GM23338 (cell line): ENCODE measurements at places on chromosomes 1 and 21. TPM values are rescaled to one million over a fixed set of nuclear protein-coding genes. Genes with fewer than 3 reads are reported as not detected.
A peak's percentile ranks its signal among the peaks of the same experiment; 100 is the strongest.

The LDLRAD1 gene
- not detected in 2 replicates for polyA plus RNA-seq

The TRIM58 gene
- polyA plus RNA-seq: 1.6 and 2.4 TPM in 2 replicates

The NKAIN1 gene
- polyA plus RNA-seq: 14.7 and 18.1 TPM in 2 replicates

The TAS1R1 gene
- 0.19 TPM in 1 of 2 replicates, not detected in the other for polyA plus RNA-seq

The SLFNL1 gene
- polyA plus RNA-seq: 0.19 and 0.29 TPM in 2 replicates

The FAM177B gene
- not detected in 2 replicates for polyA plus RNA-seq

The NTRK1 gene
- polyA plus RNA-seq: 0.23 and 0.45 TPM in 2 replicates

DNA sequence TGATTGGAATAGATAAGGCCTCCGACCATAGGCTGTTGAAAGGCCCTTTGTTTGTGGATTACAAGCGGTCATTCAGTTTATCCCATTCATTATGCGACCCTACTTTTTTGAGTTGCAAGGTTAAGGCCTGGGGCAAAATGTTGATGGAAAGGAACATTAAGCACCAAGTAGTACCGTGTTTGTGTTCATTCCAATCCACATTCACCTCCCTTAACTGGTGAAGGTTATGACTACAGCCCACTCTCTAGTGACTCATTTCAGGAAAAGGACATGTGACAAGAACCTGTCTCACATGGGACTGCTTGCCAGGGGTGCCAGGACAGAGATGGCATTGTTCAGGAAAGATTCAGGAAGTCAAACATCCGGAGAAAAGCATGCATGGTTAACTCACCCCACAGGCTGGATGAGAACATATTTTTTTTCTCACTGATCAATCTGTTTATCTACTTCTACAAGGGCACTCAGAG lies 81.6 kb downstream of the CD58 start:
- DNase-seq: no peak

GRCh38 chr1:231485029-231485784 lies 43.3 kb upstream of the TSNAX start:
- DNase-seq: no peak

- no peak for DNase-seq
Observed at GRCh38 chr1:27142464-27142863, 12.5 kb downstream of the SLC9A1 start.

- DNase-seq: no peak
Observed at GRCh38 chr1:41576206-41576605, 91.7 kb upstream of the EDN2 start.

GRCh38 chr21:45698493-45699184 lies 55.1 kb downstream of the PCBP3 start:
- DNase-seq: no peak

DNA sequence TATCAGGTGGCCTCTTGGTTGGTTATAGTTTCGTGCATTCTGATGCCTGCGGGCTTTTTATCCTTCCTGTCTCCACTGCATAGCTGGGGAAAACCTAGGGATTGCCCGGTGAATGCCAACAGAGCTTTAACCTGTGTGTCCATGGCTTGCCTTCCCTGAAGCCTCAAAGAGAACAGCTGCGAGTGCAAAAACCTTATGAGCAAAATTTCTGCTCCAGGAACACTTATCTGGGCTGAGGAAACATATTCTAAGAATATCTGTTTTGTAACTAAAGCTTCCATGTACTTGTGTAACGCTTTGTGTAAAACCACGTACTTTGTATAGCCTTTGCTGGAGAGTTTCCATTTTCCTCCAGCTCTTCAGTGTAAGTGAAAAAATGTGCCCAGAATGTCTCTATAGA lies 7.2 kb downstream of the CNST start:
- DNase-seq: no peak

DNA sequence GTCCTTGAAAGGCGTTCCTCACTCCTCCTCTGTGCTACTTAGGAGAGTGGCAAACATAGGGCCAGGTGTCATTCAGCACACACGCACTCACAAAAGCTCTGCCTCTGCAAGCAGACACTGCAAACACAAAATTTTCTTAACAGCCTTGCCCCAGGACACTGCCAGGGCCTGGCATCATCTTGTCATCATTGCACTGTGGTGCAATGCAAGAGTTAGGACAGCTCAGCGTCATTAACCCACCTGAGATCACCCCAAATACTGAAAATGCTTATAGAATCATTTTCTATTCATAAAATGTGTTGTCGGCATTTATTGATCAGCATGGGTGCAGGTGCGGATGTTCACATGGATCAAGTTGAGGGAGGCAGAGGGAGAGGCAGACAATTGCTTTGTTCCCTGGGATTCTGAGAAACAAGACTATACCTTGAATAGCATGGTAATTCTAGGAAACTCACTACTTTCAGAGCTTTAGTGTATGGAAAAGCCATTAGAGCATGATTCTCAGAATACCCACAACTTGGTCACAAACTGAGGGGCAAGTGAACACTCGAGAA lies 3.0 kb downstream of the ADAM30 start:
- no peak for DNase-seq

- DNase-seq: no peak
Observed at GRCh38 chr21:42583477-42584295, 69.7 kb upstream of the PDE9A start.

DNA sequence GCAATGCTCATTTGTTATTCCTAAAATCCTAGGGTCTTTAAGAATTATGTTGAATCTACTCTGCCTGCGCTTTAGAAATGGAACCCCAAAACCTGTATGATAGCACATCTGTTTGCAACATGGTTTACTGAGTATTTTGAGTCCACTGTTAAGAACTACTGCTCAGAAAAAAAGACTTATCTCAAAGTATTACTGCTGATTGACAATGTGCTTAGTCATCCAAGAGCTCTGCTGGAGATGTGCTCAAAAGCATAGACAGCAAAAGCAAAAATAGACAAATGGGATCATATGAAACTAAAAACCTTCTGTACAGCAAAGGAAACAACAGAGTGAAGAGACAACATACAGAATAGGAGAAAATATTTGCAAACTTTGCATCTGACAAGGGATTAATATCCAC lies 107.0 kb downstream of the CTH start:
- DNase-seq: no peak

GRCh38 chr1:231890791-231891190 lies 264.2 kb downstream of the DISC1 start:
- DNase-seq: no peak

DNA sequence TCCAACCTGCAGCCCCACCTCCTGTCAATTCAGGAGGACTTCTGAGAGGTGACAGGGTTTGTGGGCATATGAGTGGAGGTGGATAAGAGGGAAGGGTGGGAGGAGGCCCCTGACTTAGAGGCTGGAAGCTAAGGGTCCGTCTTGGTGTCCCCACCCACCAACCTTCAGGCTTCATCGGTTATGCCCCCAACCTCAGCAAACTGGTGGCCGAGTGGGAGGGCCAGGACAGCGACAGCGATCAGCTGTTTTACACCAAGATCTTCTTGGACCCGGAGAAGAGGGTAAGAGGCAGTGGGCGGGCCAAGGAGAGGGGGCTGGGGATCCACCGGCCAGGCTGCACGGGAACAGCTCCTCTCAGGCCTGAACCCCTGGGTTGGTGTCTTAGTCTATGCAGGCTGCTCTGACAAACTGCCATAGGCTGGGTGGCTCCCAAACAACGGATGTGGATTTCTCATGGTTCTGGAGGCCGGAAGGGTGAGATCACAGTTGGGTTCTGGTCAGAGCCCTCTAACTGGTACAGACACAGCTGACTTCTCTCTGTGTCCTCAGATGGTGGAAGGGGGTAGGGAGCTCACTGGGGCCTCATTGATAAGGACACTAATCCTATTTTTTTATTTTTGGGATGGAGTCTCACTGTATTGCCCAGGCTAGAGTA lies 18.1 kb downstream of the PLOD1 start:
- no peak for DNase-seq

DNA sequence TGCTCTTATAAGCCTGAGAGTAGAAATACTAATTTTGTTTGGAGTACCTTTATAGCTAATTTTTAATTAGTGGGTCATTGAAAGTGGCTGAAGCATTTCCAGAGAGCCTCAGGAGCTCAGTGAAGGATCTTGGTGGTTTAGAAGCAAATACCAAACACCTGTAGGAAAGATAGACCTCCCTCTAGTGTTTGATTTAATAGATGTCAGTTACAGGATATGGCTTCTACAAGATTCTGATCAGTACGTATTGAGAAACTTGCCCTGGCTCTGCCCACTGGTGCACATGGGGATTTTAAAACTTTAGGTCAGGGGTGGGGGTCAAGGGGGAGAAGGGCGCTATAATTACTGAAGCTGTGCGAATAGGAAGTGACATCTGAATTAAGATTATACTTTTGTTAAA lies 122.2 kb downstream of the POU2F1 start:
- DNase-seq: peak; percentile 64

DNA sequence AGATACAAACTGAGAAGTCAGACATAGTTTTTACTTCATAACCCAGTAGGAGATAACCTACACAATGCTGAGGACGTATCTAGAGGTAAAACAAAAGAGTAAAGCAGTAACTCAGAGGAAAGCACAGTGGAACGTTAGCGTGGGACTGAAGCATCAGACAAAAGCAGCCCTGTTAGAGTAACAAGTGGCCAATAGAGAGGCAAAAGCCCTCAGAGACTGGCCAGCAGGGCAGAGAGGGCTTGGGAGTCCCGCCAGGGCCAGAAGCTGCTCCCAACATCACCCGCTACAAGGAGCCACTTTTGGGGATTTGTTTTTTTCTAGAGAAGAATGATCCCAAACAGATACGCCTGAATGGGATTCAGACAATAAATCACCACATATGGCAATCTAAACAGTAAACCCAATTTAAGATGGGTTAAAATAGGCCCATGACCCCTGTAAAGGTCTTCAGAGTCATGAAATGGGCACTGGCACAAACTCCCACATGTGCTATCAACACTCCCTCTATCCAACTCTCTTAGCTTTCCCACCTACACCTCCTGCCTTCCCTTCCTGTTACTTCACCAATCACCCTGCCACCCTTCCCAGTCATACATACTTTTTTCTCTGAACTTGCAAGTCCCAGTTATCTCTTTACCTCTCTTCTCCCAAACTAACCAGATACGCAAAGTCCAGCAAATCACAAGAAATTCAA lies 17.2 kb downstream of the TADA1 start:
- DNase-seq: no peak

- DNase-seq: no peak
Observed at GRCh38 chr1:230052018-230052417, 15.0 kb upstream of the GALNT2 start.

DNA sequence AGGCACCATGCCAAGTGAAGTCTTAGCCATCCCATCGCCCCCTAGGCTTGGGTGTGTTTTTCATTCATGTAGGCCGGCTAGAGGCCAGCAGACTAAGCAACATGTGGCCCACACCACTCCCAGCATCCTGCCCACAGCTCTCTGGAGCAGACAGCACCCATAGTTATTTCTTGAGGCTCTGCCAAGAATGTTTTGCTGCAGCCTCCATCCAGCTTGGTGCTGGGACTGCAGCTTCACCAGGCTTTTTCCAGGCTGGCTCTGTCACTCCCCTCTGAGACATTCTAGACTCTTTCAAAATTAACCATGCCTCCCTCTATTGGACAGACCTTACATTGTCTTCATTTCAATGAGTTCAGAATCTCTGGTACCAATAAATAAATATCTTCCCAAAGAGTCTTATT lies 104.2 kb downstream of the DUSP10 start:
- no peak for DNase-seq

DNA sequence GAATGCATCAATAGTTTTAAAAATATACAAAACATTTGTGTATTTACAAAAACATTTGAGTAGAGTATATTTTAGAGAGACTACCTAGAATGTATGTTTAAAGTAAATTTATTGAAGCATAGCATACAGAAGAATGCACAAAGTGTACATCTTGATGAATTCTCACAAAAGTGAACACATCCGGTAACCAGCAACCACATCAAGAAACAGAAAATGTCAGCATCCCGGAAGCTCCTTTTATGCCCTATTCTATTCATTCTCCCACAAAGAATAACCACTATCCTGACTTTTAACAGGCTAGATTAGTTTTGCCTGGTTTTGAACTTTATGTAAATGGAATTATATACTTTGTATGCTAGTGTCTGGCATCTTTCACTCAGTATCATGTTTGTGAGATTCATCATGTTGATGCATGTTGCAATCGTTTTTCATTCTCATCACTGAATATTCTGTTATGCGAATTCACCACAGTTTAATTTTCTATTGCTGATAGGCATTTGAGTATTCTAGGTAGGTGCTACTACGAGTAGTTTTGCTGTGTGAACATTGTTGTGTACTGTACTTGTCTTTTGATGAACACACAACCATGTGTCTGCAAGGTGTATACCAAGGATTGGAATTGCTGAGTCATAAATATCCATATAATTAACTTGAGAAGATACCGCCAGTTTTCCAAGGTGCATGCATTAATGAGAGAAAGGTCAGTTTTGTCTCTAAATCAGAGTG lies 75.4 kb downstream of the CACHD1 start:
- DNase-seq: no peak

- no peak for DNase-seq
Observed at GRCh38 chr21:32001390-32001789, 128.6 kb downstream of the HUNK start.
